ENCODE measurements at places on chromosomes 3 and 15.

DNA sequence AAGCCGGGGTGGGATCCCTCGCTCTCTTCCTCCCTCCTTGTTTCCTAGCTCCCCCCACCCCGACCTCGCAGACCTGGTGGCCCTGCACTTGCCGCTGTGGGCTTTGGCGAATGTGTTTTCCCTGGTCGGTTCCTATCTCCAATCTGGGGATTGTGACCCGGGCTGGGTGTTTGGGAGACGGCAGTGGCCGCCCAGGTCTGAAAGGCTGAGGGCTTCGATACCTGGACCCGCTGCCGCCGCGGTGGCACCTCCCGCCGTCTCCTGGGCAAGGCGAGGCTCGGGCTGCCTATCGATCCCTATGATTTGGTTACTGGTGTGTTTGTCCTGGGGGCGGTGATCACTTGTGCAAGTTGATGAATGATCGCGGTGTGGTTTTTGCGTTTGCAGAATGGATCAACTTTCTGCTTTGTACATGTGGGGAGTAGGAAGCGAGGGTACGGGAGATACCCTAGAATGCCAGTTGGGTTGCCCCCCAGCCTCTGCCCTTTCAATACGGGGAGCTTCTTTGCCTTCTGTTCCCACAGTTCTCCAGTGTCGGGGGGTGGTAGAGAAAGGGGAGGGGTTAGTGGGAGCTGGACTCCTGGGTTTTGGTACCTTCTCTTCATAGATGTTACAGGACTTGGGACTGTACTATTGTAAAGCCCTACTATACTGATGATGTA is 3.0 kb downstream of the BBX start:
- DNase-seq: peak; percentile 4

DNA sequence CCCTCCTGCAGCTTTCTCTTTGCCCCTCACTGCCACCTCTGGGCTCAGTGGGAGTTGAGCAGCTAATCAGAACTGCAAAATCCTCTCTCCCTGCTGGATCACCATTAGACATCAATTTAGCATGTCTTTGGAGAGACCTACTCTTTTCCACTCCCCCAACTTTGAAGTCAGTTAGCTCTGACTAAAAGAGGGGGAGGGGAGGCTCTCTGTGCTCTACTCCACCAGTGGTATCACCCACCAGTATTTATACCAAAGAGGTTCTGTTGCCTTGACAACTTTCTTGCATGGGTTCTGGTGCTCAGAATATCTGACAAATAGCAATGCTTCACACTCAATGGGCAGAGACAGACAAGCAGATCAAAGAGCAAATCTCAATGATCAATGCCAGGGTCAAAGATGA is 146.2 kb upstream of the ROPN1 start:
- DNase-seq: no peak

DNA sequence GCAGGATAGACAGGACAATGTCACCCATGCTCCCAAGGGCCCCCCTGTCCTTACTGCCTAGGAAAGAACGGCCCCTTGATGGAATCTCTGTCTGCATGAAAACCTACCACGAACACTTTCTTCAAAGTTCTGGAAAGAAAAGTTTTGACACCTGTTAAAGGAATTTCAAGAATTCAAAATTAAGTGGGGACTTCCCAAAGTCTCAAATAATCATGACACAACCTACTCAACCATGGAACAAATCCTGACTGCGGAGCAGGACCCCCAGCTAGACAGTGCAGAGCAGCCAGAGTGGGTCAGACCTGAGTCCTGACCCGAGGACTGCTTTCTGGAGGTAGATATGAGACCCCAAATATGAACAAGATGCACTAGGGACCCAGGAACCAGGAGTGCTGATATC is 245.3 kb upstream of the NSMCE3 start:
- DNase-seq: no peak

DNA sequence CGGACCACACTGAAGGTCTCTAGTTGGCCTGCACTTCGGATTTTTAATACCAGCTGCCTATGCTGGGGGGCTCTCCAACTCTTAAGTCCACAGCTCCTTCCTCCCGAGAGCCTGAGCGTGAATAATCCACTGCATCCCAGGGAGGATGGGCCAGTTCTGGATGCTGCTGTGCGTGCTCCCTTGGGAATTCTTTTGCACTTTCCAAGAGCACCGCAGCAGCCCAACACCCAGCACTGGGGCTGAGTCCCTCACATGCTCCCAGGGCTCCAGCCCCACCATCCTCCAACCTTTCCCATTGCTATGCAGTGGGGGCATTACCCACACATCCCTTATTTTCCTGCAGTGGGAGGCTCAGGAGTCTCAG is 136.4 kb upstream of the IQSEC1 start:
- DNase-seq: no peak

DNA sequence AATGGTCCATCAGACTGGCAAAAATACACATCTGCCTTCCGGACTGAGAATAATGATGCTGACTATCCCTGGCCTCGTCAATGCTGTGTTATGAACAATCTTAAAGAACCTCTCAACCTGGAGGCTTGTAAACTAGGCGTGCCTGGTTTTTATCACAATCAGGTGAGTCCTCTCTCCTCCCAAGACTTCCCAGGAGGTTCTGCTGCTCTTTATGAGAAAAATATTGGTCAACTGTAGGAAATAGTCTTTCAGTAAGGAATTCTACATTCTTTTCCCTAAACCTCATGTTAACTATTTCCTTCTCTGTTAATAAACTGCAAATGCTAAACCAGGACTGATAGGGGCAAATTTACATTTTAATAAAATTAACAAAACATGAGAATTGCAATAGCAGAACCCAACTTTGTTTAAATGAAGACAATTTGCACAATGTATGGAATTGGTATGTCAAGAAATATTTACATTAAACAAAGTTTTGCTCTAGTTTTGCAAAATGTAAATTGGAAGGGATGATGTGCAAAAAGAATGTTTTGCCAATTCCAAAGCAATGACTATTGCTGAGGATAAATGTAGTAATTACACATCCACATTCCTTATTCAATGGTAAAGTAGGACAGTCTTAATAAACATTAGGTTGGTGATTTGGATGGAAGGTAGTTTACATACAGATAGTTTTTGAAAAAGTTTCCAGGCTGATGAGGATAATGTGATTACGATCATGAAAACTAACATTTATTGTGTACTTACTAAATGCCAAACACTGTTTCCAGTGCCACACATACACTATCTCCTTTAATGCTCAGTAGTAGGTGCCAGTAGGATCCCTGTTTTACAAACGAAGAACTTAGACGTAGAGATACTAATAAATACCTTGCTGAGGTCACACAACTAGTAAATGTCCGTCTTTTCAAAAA is 21.1 kb downstream of the UPK1B start:
- DNase-seq: no peak

- no peak for DNase-seq
Observed at GRCh38 chr15:83081256-83082014, 14.4 kb upstream of the BTBD1 start.

DNA sequence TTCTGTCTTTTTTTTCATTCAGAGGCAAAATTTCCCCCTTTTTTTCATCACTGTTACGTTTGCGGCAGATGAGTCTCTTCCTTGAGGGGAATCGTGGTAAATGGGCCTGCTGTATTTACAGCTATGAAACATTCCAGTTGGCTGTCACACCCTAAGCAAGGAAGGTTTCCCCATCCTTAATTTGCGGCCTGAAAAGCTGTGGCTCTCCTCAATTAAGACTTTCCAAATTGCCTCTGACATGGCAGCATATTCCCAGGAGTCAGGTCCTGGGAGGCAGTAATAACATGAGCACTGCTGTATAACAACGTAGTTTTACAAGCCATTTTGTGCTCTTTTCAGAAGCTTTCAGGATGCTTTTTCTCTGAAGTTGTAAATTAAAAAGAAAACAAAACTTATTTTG is 420.9 kb downstream of the LPP start:
- DNase-seq: no peak

- no peak for DNase-seq
Observed at GRCh38 chr3:66672830-66673229, 172.0 kb upstream of the LRIG1 start.

DNA sequence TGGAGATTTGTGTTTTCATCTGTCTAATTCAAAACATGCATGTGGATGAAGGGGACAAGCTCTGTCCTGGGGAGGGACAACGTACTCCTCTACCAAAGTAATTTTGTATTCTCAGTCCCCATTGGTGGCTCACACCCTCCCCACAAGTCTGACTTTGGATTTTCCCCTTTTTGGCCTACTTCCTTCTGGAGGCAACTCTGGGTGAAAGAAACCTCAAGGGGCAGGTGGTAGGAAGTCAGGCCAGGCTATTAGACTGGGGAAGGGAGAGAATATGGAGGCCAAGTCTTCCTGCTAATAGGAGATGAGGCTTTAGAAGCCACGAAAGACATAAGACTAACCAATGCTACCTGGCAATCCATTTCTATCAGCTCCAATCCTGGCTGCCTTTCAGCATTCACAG is 124.9 kb upstream of the RASGRP1 start:
- DNase-seq: no peak

DNA sequence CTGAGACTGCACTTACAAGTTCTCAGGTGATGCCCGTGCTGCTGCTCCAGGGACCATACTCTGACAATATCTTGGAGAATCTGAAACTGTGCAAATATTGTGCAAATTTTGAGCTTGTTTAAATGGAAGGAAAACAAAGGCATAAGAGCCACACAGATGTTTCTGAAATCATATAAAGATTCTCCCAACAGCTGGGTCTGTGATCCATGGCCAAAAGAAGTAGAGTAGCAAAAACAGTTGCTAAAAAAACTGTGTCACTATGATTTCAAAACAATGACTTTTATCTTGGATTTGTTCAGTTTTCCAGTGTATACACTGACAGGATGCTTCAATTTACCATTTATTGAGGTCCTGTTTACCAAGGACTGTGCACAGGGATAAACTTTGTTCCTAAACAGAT is 25.3 kb downstream of the NPTN start:
- no peak for DNase-seq

DNA sequence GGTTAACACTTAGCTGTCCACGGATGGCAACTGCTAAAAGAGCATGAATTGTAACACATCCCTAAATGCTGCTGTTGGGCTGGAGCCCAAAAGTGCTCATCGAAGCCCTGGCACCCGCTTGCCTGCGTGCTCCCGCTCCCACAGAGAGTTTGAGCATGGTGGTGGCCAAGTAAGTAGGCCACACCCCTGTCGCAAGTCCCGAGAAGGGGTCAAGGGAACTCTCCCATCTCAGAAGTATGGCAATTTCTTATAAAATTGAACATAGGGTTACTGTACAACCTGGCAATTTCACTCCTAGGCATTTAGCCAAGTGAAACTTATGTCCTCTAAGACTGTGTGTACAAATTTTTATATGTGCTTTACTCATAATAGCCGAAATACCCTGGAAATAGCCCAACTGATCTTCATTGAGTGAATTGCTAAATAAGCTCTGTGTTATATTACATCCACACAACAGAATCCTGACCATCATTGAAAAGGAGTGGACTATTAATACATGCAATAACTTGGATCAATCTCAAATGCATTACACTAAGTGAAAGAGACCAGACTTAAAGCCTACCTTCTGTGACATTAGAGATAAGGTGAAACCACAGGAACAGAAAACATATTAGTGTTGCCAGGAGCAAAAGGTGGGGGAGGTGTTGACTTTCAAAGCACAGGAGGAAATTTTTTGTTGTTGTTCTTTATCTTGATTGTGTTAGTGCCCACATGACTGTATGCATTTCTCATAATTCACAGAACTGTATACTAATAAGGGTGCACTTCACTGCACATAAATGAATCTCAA is 1.5 kb upstream of the GCSAM start:
- peak; percentile 19 for DNase-seq

DNA sequence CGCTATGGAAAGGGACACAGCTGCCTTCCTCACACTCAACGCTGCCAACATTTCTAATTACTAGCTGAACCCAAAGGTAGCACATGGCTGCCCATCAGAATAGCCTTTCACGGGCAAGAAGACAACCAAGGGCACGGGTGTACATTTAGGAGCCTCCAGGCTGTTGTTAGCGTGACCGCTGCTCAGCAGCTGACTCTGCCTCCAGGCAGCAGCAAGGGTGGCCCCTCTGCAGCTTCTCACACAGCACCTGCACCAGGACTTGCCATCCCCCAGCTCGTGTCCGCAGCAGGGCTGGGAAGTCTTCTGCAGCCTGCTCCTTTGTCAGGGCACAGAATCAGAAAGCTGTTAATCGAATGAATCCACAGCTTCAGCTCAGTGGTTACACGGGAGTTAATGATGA is 146.8 kb downstream of the ADAMTS17 start:
- DNase-seq: no peak

GRCh38 chr3:127673191-127674100 is 694 bp downstream of the ABTB1 start:
- DNase-seq: peak; percentile 74

- no peak for DNase-seq
Observed at GRCh38 chr3:119258915-119259314, 18.2 kb upstream of the B4GALT4 start.

DNA sequence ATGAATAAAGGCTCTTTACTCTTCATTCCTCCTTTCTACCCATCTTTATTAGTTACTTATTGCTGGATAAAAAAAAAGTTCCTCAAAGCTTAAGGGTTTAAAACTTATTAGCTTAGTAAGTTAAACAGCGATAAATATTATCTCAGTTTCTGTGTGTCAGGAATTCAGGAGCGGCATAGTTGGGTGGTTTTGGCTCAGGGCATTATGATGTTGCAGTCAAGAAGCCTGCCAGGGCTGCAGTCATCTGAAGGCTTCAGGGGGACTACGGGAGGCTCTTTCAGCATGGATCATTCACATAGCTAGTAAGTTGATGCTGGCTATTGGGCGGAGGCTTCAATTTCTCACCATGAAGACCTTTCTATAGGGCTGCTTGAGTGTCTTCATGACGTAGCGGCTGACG is 1.9 kb upstream of the DLG1 start:
- DNase-seq: no peak

- DNase-seq: no peak
Observed at GRCh38 chr3:34067536-34068051, 269.2 kb downstream of the PDCD6IP start.

- no peak for DNase-seq
Observed at GRCh38 chr3:97691354-97691753, 73.2 kb upstream of the ARL6 start.

- DNase-seq: no peak
Observed at GRCh38 chr3:158447408-158447807, 123.6 kb upstream of the MLF1 start.

GRCh38 chr3:109825971-109826810 is 488.8 kb upstream of the DPPA4 start:
- DNase-seq: no peak
